Activated T-helper 2 cell treated with anti-CD3 and anti-CD28 coated beads, Interferon-gamma antibody, Interleukin-2, Interleukin-4, amounts not matched to agents 10 μg/mL and 5 μg/mL and 100 μg/mL, durations not matched to agents 14 hours and 24 hours and 36 hours (primary cell): ENCODE measurements at places on chromosomes 6 and 20.

GRCh38 chr6:166563200-166563599, 23.3 kb downstream of the RAMACL start:
- DNase-seq, result no peak

DNA sequence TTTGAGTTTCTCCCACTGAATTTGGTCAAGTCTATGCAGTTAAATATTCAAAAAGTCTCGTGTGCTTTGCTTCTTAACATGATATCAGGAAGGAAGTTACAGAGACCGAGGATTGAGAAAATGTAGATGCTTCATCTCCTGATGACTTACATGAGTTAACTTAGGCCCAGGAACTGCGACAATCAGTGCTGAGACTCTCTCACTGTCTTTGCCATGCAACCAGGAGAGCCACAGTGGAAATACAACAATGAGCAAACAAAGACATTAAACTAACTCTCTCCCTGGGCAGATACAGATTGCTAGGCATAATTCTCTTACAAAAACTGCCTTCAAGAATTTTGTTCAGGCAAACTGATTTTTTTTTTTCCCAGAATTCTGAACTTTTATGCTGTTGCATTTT, 440.6 kb upstream of the EPHA7 start:
- no peak for DNase-seq

DNA sequence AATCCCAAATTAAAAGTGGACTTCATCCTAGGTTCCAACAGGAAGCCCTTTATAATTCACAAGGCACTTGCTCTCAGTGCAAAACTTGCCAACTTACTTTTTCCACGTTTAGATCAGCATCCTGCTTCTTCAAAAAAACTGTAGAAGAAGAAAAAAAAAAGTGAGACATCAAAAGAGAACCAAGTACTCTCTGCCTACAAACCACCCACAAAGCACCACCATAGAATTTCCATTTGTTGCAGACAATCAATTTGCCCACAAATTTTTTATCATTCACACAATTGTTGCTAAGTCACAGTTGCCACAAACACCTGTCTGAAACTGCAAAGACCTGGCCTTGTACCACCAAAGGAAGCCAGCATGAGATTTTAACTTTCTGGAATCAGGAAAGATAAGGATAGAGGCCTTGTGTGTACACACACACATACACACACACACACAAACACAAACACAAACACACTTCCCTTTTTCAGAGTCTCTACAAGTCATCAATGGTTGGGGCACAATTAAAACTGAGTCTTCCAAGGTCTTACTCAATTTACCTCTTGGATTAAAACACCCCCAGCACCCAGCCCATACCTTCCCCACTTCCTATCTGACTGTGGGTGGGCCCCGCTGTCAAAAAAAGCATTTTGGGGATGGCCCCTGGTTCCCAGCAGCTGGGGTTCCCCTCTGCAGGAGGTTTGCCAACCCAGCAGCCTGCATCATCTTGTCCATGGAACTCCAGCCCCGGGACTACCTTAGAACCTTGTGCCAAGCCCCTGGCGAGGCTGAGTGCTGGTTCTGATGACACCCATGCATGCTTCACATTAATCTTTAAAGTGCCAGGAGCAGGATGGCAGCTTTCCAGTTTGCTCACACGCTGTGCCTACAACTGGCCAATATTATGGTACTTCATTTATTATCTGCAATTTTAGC, 26.5 kb downstream of the FYN start:
- DNase-seq, result no peak

GRCh38 chr6:145349950-145350510, 385.3 kb downstream of the EPM2A start:
- DNase-seq, result no peak

DNA sequence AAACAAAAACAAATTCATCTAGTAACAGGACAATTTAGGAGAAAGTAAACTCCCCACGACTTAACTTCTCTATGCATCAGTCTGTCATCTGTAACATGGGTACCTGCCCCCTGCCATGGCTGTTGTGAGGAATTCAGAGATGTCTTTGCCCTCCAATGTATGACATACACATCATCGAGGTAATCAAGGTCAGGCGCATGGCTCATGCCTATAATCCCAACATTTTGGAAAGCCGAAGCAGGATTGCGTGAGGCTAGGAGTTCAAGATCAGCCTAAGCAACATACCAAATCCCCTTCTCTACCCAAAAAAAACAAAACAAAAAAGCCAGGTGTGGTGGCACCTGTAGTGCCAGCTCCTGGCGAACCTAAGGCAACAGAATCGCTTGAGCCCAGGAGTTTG, 9.0 kb downstream of the EEF1A1 start:
- DNase-seq, result no peak

GRCh38 chr6:125224231-125224861, 70.8 kb downstream of the TPD52L1 start:
- no peak for DNase-seq

DNA sequence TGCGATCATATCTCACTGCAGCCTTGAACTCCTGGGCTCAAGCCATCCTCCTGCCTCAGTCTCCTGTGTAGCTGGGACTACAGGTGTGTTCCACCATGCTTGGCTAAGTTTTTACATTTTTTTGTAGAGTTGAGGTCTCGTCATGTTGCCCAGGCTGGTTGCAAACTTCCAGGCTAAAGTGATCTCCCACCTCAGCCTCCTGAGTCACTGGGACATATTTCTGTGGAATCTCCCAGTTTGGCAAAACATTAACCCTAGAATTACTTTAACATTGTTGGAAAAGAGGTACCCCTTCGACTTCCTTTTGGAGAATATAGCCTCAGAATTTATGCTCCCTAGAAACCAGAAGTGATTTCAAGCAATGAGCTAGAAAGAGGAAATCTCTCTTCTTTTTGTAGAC, 57.2 kb downstream of the SHLD1 start:
- DNase-seq, result no peak

DNA sequence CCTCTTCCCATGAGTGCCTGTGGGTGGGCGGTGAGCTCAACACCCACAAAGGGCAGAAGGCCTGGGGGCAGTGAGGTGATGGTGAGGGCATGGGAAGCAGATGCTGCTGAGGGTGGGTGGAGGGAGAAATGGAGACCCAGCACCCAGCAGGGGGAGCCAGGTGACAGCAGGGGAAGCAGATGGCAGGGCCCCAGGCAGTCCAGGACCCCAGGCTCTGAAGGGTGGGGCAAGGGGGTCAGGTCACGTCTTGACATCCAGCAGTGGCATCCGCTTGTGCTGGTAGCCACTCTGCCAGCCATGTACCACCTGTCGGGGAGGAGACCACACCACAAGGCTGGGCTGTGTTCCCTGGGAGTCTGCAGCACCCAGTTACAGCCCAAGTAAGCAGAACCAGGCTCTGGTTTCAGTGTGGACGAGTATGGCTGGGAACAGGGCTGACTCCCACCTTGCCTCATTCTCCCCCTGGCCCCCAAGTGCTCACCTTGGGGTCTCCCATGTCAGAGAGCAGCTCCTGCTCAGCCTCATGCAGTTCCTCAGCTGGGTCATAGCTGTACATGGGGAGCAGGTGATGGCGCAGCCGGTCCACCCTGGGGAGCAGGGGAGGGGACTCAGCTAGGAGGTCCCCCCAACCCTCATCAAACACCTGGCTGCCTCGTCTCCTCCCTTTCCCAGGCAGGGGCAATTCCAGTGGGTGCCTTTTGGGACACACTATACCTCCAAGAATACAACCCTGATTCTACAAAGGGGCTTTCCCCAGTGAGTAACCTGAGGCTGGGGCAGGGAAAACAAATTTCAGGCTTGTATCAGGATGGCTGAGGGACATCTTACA, 2.0 kb downstream of the SMIM29 start:
- DNase-seq, result no peak

GRCh38 chr6:116300566-116300965, 20.8 kb upstream of the TSPYL1 start:
- DNase-seq, result no peak
